ENCODE measurements at places on chromosomes 7 and 10.

- DNase-seq, result no peak
These were observed 915.8 kb downstream of the TYW1 start for GRCh38 chr7:67912437-67912836.

- no peak for DNase-seq
These were observed 2.6 kb downstream of the GTPBP4 start for GRCh38 chr10:990808-991207.

- DNase-seq, result no peak
These were observed 51.7 kb downstream of the CPEB3 start for GRCh38 chr10:92239151-92239599.

- DNase-seq, result no peak
These were observed 13.6 kb downstream of the GPRIN2 start for GRCh38 chr10:46542567-46543465.

DNA sequence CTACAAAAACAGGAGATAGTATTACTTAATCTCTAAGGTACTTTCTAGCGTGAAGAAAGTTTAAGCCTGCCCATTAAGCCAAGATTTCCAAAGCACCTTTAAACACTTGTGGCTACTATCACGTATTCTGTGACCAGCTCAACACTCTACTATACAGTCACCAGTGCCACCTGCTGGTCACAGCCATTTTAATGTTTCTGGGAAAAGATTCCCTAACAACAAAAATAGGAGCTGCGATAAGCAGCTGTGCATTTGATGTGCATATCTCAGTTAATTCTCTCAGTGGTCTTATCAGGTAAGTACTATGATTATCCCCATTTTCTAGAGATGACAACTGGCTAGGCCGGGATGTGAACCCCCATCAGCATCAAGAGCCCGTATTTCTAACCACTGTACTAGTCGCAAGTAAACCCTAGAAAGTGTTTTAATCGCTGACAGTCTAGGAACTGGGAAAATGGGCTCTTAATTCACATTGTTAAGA is 860 bp downstream of the SEC31B start:
- DNase-seq, result peak; percentile 72

- DNase-seq, result no peak
These were observed 25.9 kb downstream of the HSPB1 start for GRCh38 chr7:76328389-76328788.
